Brain (organoid and tissue), 16 donors: ENCODE measurements at places on chromosomes 16 and 17.

- DNase-seq: peak; percentile 53
Observed at GRCh38 chr17:70987867-70988340, 818.6 kb downstream of the KCNJ2 start.

GRCh38 chr17:78526231-78527025 is 50.8 kb downstream of the DNAH17 start:
- no peak for DNase-seq

DNA sequence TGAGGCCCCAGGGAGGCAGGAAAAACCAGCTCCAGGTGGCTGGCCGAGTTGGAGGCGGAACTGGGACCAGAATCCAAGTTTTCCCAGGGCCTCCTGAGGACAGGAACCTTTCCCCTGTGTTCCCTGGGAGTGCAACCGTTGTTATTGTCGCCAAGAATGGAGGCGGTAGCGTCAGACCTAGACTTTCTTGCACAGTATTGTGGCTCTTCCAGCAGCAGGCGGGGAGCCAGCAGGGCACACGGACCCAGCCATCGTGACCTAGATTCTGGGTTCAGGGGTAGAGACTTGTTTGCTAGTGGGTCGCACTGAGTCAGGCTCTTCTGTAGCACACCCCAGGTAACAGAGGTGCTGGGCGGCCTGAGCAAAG is 667 bp upstream of the KIF19 start:
- no peak for DNase-seq

- no peak for DNase-seq
Observed at GRCh38 chr16:89129378-89129777, 35.7 kb downstream of the ACSF3 start.

- peak; percentile 37 for DNase-seq
Observed at GRCh38 chr17:79294459-79295071, 219.9 kb downstream of the ENGASE start.
